ENCODE measurements at places on chromosomes 16 and 17. TPM values are rescaled to one million over a fixed set of nuclear protein-coding genes. Genes with fewer than 3 reads are reported as not detected.

The LDHD gene
- 4.5 TPM for total RNA-seq

The TM4SF5 gene
- not detected for total RNA-seq

The KRT14 gene
- total RNA-seq, result not detected

The ACSM5 gene
- not detected for total RNA-seq

The NOD2 gene
- total RNA-seq, result 0.26 TPM

The SYT17 gene
- 0.26 TPM for total RNA-seq

The SOST gene
- total RNA-seq, result not detected
